ENCODE measurements at places on chromosomes 16 and 17. TPM values are rescaled to one million over a fixed set of nuclear protein-coding genes. Genes with fewer than 3 reads are reported as not detected.

DNA sequence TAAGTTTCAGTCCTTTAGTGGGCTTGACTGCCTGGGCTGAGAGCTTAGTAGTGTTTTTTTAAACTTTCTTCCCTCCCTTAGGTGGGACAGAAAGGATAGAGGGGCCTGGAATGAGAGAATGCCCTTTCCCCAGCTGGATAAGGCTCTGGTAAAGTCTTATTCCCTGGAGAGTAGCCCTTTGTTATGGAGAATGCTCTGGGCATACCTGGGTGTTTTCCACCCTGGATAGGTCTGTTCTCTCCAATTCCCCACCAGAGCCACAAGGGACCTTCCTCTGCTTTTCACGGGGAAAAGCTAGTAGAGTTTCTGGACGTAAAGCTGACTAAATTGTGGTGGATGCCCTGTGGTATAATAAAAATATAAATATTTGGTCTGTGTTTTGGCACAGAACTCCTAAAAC lies 164.1 kb downstream of the HS3ST4 start:
- no peak for DNase-seq

- DNase-seq = no peak
Observed at GRCh38 chr16:78170494-78170933, 71.1 kb downstream of the WWOX start.

- DNase-seq = no peak
Observed at GRCh38 chr17:67138392-67138791, 94.0 kb downstream of the CACNG1 start.

DNA sequence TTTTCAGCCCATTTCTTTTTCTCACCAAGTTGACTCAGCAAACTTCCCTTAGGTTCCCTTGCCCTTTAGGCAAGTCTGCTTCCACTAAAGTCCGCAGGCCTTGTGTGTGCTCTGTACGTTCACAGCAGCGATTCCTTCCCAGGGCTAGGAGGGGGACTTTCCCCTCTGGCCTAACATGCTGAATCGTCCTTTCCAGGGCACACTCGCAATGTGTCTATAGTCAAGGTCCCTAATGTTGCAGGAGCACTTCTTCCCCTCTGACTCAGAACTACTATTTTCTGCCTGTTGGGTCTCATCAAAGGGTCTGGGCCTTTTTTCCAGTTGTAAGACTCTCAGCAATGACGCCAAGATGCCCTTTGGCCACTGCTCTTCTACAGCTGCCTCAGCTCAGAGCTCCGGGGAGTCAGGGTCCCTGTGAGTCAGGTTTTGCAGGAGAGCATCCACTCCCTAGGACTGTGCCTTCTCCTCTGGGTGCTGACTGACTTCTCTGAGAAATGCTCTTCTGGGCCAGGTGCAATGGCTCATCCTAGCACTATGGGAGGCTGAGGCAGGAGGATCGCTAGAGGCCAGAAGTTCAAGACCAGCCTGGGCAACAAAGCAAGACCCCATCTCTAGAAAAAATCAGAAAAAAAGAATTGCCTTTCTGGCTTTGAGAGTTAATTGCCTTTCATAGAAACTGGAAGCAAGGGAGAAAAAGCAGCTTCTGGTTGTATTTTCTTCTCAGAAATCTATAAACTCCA lies 64.4 kb upstream of the TBX2 start:
- no peak for DNase-seq

GRCh38 chr17:41499714-41500113 lies 5.7 kb downstream of the KRT13 start:
- DNase-seq = no peak

DNA sequence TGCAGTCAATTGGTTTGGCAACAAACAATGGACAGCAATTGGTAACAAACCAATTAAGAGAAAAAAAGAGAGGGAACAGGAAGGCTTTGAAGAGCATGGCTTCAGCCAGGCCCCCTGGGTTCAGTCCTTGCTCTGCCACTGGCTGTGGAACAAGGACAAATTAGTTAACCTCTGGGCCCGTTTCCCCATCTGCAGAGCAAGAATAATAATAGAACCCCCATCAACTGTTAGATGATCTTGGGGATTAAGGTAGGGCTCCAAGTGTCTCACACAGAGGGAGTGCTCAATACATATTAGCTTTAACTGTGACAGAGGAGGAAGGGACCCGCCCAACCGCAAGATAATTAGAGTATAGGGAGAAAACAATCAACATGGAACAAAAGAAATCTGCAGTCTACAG lies 55.2 kb downstream of the PECAM1 start:
- DNase-seq = no peak

- DNase-seq = no peak
Observed at GRCh38 chr16:87033021-87033471, 284.1 kb downstream of the C16orf95 start.

- DNase-seq = no peak
Observed at GRCh38 chr17:5069724-5070123, 8.5 kb upstream of the ZFP3 start.

- DNase-seq = no peak
Observed at GRCh38 chr17:51230306-51230705, 29.5 kb downstream of the MBTD1 start.

DNA sequence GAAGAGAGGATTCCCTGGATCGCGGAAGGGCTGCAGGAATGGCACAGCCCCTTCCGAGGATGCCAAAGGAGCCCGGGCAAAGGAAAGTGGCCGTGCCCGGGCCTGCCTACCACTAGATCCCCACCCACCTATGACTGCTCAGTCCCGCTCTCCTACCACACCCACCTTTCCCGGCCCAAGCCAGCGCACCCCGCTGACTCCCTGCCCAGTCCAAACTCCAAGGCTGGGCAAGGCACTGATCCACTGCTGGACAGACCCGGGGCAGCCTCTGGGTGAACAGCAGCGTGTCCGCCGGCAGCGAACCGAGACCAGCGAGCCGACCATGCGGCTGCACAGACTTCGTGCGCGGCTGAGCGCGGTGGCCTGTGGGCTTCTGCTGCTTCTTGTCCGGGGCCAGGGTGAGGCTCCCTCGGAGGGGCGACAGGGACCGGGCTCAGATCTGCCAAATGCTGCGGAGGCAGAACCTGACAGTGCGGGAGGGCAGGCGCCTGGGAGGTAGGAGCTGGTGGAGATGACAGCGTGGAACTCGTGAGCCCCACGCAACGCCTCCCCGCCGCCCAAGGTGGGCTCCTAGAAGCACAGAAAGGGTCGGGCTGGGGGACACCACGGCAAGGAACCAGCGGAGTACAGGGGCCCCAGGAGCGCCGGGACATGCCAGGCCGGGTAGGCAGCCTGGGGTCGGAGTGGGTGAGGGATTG lies at the start of gene CES2:
TSS of gene CES2 (plus strand) at position 203 of the 698 bp plus-strand sequence. CDS start at position 323, 120 bp downstream.
- no peak for DNase-seq

- peak; percentile 72 for DNase-seq
Observed at GRCh38 chr17:16363749-16364536, 10.7 kb upstream of the CENPV start.

- DNase-seq = no peak
Observed at GRCh38 chr17:18143044-18143936, 34.7 kb downstream of the MYO15A start.

DNA sequence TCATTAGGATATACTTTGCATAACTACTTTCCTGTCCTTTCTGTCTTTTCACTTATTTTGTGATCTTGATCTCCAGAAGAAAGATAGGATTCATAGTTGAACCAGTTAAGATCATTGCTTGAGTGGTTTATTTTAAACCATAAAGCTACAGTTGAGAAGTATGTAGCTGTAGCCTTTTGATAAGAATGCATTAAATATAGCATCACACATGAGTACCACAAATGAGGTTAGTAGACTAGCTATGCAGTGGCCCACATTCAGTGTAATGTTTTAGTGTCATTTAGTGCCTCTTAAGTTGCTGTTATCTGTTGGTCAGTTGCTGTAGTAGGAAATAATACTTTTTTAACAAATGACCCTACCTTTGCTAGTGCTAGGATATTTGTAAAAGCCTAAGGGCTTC lies 1.3 kb downstream of the NLK start:
- no peak for DNase-seq

GRCh38 chr17:77027271-77027889 lies 113.4 kb upstream of the SEC14L1 start:
- DNase-seq = no peak

GRCh38 chr16:27264151-27264550 lies 4.4 kb downstream of the NSMCE1 start:
- DNase-seq = peak; percentile 57

GRCh38 chr17:79749156-79749815 lies 18.5 kb downstream of the ENPP7 start:
- DNase-seq = no peak

DNA sequence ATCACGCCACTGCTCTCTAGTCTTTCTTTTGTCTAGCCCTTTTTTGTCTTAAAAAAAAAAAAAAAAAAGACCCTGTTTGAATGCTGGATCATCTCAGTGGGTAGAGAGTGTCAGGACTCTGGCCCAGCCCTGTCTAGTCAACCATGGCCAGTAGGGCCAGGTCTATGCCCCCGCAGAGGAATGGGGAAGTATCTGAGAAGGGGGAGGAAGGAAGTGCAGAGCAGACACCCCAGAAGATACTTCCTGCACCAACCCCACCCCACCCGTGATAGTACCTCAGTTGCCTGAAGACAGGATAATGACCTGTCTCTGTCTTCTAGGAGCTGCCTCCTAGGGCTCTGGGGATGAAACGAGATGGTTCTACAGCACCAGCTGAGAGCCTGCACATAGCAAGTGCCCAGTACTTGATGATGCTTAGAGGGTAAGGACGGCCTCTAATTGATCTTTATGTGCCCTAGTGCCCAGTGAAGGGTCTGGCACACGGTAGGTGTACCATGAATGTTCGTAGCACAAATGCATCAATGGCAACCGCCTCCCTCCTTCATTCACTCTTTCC lies 55.4 kb downstream of the ABAT start:
- no peak for DNase-seq

FBXO39 gene
- not detected for total RNA-seq

RNF43 gene
- 42.2 TPM for total RNA-seq

SCIMP gene
- total RNA-seq = not detected

PYDC1 gene
- not detected for total RNA-seq

DHX40 gene
- total RNA-seq = 58.7 TPM

RNF157 gene
- total RNA-seq = 0.86 TPM

KRTAP4-1 gene
- total RNA-seq = not detected

CD300E gene
- total RNA-seq = not detected

C16orf74 gene
- total RNA-seq = 30.0 TPM

VAT1L gene
- 0.10 TPM for total RNA-seq

SDK2 gene
- 0.10 TPM for total RNA-seq

All from HCT116 (cell line).